ENCODE measurements at places on chromosomes 2 and 18.

DNA sequence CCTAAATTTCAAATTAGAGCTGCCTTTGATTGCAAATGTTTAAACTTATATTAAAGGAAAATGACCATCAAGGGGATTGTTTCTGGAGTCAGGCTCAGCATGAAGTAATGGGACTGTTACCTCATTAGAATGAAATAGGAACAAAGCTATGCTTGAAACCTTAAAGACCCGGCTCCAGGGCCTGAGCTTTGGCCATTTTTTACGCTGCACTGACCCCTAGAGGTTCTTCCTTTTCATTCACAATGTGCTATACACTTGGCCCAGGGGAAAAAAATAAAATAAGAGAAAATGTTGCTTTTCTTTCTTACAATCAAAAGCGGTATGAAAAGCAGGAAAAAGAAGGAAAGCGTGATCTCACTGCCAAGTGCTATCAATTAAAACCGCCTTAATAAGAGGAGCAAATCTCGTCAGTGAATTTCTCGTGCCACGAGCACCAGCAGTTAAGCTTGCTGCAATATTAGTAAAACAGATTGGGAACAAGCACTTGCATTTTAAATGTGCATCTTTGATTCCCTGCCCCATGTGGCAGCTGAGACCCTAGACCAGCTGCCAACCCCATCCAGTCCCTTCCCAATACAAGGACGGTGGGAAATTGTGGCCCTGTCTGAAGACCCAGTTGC, 96.6 kb downstream of the MBD2 start:
- peak; percentile 24 for DNase-seq

GRCh38 chr18:23837591-23837990, 148.3 kb downstream of the LAMA3 start:
- DNase-seq = no peak

DNA sequence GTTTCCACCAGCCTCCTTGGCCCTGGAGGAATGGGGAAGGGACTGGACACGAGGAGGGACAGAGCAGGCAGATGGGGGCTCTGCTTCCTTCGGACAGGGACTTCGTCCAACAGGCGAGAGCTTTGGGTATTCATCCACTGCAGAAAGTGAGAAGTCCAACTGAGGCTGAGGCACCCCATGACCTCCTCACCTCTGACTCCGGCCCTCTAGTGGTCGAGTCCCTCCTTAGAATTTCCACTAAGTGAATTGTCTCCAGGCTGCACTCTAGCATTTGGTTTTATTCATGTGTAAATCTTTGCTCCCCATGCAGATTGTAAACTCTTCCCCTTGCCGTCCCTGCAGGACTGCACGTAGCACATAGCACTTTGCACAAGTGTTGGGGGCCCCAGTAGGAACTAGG, 75.6 kb downstream of the TMEM247 start:
- DNase-seq = peak; percentile 56

- no peak for DNase-seq
Measured at GRCh38 chr2:26223018-26223417, 21.4 kb downstream of the HADHA start.

GRCh38 chr2:135839713-135840112, 2.7 kb upstream of the LCT start:
- no peak for DNase-seq

DNA sequence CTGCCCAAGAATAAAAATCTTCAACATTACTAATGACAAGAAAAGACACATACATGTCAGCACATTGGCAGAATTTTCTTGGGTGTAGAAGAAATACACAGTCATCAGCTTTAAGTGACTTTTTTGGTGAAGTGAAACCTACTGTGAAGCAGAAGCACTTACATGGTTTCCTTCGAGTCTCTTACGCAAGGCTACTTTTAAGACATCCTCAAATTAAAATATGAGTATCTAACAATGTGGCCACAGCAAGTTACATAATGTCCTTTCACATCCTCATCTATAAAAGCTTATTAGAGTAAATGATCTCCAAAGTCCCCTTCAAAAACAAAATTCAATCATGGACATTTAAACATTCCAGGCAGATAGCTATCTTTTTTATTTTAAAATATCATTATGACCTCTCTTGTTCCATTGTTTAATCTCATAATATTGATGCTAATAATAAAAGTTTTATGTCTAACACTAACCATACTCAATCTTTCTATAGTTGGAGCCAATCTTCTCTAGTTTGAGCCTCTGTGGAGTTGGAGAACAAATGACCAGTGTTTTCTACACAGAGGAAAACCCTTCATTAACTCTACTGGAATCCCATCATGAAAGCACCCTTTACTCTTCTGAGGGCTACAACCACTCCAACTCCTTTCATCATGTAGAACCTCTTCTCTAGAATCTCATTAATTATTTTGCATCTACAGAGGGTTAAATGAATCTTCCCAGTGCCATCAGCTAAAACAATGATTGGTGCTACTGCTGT, 182.2 kb upstream of the ZFP36L2 start:
- DNase-seq = no peak

DNA sequence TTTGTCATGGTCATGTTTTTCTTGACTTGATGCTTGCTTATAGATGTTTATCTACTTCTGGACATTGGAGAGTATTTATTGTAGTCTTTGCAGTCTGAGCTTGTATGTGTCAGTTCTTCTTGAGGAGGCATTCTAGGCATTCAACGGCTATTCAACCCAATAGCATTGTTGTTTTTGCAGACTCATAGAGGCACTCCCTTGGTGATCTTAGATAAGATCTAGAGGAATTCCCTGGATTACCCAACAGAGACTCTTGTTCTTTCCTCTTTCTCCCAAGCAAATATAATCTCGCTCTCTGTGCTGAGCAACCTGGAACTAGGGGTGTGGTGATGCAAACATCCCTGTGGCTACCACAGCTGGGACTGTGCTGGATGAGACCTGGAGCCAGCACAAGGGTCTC, 40.4 kb downstream of the SYT4 start:
- no peak for DNase-seq

DNA sequence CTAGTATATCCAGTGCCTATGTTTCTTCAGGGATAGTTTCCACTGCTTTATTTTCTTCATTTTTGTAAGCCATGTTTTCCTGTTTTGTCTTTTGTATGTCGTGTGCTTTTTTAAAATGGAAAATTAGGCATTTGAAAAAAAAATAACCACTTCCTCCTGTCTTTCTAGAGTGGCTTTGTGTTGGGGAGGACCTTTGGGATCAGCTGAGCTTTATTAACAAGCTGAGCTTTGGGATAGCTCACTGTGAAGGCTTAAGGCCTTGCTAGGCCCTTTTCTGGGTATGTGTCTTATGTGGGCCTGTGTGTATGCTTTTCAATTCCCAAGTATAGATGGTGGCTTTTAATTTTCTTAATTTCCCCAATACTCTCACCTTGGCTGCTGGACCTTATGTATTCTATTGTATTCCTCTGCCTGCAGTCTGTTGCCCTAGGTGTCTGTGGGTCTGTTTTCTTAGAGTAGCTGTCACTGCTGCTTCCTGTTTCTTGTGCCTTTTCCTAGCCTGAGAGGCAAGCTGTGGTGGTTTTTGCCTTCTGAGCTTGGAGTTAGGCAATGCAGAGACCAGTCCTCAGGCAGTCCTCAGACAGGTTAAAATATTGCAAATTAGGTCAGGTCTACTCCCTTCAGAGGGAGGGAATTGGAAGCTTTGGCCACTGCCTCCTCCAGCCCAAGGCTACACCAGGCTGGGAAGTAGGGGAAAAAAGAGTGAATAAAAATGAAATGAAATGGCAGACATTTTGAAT, 134.7 kb downstream of the LDLRAD4 start:
- DNase-seq = no peak

DNA sequence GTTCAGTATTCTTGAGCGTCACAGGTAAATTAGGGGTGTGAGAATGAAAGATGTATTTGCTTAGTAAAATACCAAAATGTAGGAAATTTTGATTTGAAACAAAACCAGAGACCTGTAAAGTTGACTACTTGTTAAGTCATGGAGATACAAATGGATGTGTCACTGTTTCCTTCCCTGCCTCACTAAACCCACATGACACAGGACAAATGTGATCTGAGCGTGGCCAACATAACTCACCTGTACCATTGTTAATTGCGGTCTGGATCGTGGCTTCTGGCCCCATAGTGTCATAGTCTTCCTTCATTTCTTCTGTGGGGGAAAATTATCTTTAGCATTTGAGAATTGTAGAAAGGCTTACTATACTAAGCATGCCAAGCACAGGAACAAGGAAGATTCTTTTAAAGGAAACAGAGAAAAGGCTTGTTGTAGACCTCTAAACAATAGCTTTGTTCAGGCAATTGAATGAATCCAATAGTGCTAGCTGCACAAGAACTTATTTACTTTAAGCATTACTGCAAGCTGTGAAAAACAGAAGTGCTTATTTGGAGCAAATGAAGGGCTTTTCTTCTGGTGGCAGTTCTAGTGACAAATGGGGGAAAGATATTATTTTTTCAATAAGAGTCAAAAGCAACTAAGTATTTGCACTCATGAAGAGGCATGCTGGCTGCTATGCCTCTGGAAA, 95.2 kb downstream of the ZEB2 start:
- DNase-seq = peak; percentile 37

DNA sequence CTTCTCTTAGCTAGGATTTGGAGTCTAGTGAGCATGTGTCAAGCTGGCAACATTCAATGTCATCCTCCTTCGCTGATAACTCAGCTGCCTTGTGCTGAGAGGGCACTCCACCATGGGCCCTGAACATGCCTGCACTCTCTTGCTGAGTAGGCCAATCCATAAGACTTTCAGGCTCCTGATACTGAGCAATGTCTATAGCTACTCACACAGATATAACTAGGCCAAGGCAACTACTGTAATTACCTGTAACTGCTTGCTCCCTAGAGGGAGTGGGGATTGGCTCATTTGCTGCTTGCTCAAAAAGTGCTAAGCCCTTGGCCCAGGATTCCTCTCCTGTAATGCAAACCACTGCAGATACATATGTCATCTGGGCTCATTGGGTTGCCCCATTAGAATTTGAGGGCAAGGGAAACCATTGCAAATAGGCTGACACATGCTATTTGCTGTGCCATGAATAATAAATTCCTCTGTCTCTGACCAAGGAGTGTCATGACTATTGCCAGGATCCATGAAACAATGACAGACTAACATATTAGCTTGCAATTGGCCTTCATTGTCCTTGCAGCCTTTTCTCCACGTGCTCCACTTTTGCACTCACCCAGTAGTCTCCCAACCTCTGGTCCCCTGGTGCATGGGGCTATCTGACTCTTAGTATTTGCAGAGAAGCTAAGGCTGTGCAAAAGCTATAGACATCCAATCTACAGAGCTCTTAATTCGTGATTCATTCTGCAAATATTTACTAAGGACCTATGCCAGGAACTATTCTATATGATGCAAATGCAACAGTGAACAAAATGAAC, 36.9 kb upstream of the BMPR2 start:
- DNase-seq = no peak

- DNase-seq = no peak
Measured at GRCh38 chr2:226176283-226176984, 623.2 kb downstream of the IRS1 start.

DNA sequence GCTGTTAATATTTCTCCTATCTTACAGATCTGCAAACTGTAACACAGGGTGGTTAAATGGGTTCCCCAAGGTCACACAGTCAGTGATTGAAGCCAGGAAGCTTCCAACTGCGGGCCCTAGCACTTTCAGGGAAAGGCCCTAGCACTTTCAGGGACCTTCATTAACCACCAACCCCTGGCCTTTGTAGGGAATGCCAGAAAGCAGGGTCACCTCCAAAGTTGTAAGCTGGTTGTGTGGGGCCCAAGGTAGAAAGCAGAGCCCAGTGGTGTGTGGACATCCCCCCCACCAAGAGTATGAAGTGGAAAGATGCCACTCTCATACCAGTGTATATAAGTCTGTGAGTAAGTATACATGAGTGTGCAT, 4.4 kb downstream of the DLX2 start:
- no peak for DNase-seq

DNA sequence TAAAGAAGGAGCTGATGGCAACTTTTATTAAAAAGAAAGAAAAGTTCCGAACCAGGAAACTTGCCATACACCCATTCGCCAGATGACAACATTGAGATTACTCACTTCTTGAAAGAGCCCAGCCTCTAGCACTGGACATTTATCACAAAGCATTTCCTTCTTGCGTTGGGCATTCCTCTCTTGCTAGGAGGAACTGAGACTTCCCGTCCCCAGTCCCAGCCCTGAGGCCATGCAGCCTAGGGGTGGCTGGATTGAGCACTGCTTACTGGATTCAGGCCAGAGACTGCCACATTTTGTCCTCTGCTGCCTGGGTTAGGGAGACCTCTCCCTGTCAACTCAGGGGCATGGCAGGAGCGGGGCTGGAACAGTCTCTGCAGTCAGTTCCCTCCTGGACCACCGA, 80.1 kb downstream of the SDC1 start:
- DNase-seq = no peak

GRCh38 chr2:157821519-157822131, 54.5 kb downstream of the ACVR1 start:
- no peak for DNase-seq

GRCh38 chr2:100682536-100682935, 119.7 kb downstream of the PDCL3 start:
- DNase-seq = no peak

- DNase-seq = no peak
Measured at GRCh38 chr18:79896738-79897137, 54.7 kb downstream of the SLC66A2 start.

- DNase-seq = no peak
Measured at GRCh38 chr2:201890453-201890852, 84.1 kb downstream of the CDK15 start.

DNA sequence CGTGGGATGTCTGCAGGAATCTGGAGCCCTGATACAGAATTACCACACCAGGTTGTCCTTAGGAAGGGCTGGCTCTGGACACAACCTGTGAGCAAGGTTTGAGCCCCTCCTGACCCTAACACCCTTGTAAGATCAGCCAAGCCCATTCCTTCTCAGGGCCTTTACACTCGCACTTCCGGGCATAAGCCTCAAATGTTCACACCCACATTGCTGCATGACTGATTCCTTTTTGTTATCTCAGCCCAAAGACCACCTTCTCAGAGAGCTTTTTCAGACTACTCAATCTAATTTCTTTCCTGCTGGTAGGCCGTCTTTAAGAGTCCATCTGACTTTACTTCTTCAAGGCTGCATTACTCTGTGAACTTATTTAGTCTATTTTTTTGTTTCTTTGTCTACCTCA, 464.0 kb upstream of the SPRED2 start:
- no peak for DNase-seq

- no peak for DNase-seq
Measured at GRCh38 chr2:79084495-79085135, 3.2 kb downstream of the REG1B start.

DNA sequence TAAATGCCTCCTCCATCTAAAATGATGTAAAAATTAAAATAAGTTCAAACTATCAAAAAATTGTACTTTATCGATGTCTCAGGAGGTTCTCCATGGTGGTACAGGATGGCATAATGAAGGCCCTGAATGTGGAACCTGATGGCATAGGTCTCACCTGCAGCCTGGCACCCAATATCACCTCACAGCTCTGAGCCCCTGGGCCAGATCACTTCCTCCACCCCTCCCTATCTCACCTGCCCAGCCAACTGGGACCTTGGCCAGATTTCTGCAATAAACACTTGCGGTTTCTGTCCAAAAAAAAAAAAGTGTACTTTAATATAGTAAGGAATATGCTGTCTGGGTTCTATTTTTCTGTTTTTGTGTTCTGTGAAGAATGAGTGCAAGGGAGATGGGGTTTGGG, 6.7 kb upstream of the RBM45 start:
- DNase-seq = no peak
